ENCODE measurements at places on chromosomes 16 and 17.

DNA sequence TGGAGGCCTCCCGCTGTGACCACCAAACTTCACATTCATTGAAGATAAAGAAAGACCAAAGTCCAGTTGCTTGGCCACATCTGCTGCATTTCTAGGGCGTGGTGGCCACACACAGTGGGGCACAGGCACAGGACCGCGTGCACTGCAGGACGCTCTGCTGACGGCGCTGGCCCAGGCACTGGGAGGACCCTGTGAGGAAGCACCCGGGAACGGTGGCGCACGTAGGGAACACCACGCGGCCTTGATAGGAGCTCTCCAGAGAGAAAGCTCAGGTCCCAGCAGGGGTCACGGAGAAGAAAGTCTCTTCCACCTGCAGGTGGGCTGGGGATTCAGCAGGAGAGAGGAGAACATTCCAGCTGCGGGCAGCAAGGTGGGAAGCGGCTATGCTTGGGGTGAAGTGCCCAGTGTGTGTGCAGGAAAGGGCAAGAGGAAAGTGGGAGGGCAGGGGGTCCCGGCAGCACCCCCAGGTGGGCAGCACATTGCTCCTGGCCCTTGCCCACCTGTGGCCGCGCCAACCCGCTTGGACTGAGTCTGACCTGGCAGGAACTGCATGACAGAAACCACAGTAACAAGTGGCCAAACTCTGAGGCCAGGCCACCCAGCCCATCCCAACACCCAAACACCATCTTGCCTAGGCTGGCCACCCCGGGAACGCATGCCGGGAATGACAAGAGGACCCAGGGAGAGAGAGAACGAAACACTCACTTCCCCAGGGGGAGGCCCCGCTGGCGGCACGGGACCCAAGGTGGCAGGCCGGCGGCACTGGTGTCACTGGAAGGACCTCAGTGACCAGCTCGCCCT, 32.8 kb downstream of the TBC1D16 start:
- DNase-seq = no peak

DNA sequence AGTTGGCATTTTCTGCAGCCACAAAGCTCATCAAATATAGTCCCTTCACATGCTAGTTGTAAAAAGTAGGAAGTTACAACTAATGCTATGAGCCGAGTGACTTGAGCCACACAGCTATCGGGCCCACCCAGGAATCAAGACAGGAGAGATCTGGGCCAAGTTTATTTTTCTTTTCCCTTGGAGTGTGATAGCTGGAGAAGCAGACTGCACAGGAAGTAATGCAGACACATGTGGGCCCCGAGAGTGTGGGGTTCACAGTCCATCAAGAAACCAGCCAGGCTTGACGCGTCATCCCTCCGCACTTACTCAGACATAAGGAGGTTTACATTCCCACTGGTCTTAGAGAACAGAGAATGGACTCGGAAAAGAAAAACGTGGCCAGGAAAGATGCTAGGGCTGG, 403.1 kb upstream of the CDH11 start:
- no peak for DNase-seq

- no peak for DNase-seq
Measured at GRCh38 chr17:17813055-17813724, 23.6 kb downstream of the SREBF1 start.

GRCh38 chr17:82106688-82107305, 8.8 kb upstream of the FASN start:
- DNase-seq = no peak

- DNase-seq = no peak
Measured at GRCh38 chr16:30548416-30549253, 9.5 kb downstream of the ZNF764 start.

DNA sequence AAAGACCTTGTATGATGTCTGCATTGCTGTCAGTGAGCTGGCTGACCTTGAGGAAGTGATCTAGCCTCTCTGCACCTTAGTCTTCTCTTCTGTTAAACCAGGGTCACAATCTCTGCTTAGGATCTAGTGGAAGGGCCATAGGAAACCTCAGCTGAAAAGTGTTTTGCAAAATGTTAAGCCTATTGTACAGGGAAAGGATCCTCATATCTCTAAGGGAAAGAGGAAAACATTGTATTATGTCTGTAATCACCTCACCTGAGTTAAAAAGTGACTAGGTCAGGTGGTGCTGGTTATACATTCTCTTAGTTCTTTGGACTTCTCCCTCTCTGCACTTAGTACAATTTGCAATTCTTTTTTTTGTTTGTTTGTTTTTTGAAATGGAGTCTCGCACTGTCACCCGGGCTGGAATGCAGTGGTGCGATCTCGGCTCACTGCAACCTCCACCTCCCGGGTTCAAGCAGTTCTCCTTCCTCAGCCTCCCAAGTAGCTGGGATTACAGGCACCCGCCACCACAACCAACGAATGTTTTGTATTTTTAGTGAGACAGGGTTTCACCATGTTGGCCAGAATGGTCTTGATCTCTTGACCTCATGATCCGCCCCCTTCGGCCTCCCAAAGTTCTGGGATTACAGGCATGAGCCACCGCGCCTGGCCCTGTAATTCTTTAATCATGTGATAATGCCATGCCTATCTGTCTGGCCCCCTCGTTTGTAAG, 2.0 kb upstream of the SEPHS2 start:
- no peak for DNase-seq

- no peak for DNase-seq
Measured at GRCh38 chr16:15466886-15467781, 32.7 kb downstream of the BMERB1 start.

- DNase-seq = no peak
Measured at GRCh38 chr16:25064937-25065336, 46.6 kb upstream of the LCMT1 start.

All from kidney capillary endothelial cell (primary cell).